ENCODE measurements at places on chromosomes 1 and 21.
A peak's percentile ranks its signal among the peaks of the same experiment; 100 is the strongest.

DNA sequence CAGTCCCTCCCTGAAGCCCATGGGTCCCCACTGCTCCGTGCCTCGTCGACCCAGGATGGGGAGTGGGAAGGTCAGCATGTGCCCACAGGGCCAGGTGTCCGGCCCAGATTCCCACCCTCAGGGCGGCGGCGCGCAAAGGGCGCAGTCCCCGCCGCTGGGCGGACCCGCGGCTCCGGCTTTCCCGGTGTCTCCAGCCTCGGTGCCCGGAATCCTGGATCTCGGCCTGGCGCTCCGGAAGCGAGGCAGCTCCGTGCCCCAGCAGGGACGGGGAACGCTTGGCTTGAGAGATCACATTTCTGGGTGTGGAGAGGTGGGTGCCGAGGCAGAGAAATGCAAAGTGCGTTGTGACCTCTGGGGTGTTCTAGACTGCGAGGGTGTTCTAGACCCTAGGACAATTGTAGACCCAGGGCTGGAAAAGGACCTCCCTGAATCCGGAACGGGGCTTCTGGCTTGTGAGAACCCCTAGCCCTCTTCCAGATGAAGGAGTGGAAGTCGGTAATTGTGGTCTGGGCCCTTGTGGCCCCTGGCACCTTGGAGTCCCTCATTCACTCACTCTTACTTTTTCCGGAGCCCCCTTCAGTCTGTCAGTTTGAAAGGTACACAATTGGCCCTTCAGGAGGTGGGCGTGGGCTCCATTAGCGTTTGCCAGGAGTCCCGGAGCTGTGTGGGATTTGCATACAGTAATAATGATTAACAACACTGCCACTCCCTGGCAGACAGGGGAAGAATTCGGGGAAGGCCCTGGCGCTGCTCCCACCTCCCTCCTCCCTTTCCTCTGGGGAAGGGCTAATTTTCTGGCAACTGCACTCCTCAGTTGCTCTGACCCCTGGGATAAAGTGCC lies 1.6 kb upstream of the KCND3 start:
- peak; percentile 58 for DNase-seq

GRCh38 chr1:99268021-99268420 lies 3.7 kb downstream of the PLPPR4 start:
- no peak for DNase-seq

DNA sequence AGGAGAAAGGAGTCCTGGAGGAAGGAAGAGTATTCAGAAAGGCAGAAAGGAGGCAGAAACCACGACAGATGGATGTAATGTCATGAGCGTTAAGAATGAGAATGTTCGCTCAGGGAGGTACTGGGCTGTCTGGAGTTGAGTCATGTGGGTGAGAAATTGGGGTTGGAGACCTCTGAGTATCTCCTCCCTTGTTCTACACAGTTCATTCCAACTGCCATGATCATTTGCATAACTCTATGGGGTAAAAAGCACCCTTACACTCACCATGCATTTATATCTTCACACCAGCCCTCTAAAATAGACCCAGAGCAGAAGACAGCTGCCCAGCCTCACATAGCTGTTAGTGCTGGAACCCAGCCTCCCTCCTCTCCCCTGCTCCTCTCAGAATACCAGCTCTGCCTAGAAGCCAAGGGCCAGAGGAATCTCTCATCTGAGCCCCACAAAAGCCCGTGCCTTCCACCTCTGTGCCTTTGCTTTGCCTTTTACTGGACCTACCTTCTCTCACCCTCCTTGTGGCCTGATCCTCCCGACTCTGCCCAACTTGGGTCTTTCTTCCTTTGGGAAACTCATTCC lies 85.2 kb downstream of the BEND5 start:
- DNase-seq: no peak

DNA sequence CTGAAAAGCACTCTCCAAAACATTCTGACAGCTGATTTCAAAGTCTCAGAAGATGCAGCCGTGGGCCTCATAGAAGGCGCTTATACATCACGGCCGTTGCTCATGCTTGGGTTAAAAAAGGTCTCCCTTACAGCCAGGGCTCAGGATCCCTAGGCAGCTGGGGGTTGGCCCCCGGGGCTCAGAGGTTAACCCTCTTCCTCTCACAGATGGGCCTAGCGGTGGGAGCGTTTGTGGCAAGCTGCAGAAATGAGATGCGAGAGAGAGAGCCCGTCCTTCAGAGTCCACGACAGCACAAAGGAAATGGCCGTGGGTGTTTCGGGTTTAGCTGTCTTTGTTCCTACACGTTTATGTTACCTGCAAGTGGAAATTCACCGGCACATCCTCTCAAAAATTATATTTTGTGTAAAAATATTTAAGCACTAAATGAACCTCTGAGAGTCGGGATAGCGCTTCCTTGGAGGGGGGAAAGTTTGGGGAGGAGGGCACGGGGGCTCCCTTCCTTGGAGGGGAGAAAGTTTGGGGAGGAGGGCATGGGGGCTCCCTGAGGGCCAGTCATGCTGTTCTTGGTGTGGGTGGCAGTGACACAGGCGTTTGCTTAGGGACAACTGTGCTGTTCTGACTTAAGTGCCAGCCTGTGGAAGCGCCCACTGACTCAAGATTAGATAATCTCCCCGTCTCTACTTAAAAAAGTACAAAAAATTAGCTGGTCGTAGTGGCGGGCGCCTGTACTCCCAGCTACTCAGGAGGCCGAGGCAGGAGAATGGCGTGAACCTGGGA lies 20.5 kb upstream of the PRDM15 start:
- no peak for DNase-seq

DNA sequence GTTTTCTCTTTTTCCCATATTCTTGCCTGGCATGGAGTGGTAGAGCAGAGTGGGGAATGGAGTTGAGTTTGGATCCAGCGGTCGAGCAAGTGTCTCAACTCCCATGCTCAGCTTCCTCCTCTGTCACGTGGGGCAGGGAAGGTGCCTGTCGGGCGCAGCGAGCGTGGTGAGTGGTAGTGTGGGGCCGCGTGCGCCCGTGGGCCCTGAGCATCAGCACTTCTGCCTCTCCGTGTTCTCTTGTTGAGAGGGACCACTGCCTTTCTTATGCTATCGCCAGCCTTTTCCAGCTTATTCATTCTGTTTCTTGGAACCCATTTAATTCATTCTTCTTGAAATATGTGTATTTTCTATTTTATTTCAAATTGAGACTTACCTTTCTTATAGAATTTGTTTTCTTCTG lies 65.1 kb downstream of the ADARB1 start:
- no peak for DNase-seq

GRCh38 chr21:24823247-24823646 lies 784.0 kb downstream of the MRPL39 start:
- no peak for DNase-seq

Measured in adipocyte (in vitro differentiated cells).